ENCODE measurements at places on chromosomes 11 and 22.

DNA sequence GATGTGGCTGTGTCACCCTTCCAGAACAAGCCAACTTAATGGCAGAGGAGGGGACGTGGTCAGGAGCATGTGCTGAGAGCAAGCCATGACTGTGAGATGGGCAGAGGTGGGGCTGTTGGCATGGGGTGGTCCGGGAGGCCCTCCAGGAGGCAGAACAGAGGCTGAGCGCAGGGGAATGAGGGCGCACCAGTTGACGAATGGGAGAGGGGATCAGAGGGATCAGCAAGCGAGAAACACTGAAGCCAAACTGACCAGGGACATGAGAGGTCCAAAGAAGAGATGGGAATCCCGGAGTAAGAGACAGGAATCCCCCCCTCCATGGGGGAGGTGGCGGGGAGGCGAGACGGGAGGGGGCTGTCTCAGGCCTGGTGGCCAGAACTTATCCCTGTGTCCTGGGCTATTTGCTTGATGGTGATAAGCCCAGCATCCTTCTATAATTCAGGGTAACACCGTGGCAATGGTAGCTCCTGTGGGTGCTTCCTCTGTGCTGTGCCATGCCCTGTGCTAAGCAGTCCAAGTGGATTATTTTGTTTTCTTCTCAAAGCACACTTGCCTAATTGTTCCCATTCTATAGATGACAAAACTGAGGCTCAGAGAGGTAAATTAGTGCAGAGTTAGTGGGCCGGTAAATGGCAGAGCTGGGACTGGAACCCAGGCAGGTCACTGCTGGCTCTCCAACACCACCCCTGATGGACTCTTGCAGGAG, 83.4 kb upstream of the SHISAL1 start:
- peak; percentile 41 for DNase-seq

- DNase-seq, result no peak
Measured at GRCh38 chr11:90803831-90804230, 581.0 kb upstream of the CHORDC1 start.

GRCh38 chr11:119489087-119489486, 66.1 kb upstream of the THY1 start:
- peak; percentile 34 for DNase-seq

DNA sequence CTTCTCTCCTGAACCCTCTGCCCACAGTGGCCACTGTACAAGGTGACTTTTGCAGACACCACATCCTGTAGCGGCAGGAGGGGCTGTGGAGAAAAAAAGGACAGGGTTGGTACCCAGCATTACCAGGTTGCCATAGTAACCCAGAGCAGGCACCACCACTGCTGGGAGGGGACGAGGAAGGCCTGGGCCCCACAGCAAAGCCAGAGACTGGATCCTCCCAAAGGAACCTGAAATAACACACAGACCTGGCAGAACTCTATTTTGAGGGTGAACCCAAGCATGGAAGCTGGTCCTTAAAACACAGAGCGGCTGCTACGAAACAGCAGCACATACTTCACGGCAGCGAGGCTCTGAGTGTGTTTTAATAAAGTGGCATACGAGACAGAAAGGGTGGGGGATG, 380.6 kb downstream of the CTTN start:
- DNase-seq, result no peak

DNA sequence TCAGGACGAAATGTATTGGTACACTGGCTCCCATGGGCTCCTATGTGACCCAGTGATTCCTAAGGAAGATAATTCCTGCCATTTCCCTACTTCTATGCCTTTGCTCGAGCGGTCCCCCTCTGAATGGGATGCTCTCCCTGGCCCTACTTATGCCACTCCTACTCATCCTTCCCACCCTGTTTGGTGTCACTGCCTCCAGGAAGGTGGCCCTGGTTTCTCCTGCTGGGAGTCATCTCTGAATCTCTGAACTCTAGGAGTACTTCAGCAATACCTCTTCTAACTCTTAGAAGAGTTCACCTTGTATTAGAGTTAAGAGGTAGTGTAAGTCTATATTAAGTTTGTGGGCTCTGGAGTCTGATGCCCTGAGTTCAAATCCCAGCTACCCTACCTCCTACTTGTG, 35.5 kb upstream of the LRRC55 start:
- DNase-seq, result no peak

DNA sequence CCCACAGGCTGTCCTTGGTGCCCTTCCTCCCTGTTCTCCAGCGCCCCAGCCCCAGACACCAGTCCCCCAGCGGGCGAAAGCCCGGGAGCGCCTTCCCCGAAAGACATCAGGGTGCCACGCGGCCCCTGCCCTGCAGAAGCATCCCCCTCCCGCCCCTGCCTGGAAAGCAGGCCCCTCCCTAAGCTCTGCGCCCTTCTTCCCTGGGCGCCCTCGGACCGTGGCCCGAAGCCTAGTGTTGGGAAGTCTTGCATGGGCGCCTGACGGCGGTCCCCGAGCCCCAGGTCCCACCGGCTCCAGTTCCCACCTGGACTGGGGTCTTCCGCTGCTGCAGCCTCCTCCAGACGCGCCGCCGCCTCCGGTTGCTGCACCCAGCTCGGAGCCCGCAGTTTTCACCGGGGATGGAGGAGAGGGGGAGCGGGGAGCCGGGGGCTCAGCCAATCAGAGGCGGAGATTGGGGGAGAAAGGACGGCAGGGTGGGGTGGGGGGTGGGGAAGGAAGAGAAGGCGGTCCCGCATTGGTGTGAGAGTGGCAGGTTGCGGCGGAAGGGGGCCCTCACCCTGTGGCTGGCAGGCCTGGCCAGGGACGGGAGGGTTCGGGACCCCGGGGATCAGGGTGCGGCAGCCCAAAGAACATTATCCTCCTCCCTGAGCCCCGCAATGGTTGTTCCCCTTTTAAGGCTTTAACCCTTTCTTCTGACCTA, at the start of gene THY1:
THY1 (minus strand) TSS at position 364 of the 700 bp plus-strand sequence. CDS start 2,267 bp downstream, outside the sequence.
- peak; percentile 86 for DNase-seq

DNA sequence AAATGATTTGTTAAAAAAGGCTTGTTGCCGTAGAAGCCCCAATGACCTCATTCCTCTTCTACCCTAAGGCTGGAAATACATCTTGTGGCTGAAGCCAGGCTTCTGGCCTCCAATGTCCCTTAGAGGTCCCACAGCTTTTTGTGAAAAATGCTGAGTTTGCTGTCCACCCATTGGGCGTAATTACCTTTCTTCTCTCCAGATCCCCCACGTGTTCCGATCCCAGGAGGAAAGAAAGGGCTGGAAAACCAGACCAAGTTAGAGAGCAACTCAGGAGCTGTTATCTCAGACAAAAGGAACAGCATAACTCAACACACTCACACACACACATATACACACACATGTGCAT, 154.2 kb downstream of the MIAT start:
- DNase-seq, result no peak

DNA sequence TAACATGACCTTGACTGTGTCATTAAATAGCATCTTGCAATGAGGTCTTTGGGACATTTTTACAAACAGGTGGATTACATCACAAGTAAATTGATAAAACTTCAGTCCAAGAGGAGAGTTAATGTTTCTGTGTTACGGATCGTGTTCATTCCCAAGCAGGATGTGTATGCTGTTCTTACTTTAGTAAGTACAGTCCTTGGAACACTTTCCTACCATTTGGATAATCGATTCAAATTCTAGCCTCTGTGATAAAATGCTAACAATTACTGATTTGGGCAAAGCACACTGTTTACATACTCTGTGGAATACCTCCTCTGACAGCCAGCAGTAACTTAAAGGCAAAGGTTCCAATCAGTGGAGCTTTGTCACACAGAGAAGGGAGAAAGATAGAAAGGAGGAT, 351.7 kb downstream of the FAT3 start:
- no peak for DNase-seq

DNA sequence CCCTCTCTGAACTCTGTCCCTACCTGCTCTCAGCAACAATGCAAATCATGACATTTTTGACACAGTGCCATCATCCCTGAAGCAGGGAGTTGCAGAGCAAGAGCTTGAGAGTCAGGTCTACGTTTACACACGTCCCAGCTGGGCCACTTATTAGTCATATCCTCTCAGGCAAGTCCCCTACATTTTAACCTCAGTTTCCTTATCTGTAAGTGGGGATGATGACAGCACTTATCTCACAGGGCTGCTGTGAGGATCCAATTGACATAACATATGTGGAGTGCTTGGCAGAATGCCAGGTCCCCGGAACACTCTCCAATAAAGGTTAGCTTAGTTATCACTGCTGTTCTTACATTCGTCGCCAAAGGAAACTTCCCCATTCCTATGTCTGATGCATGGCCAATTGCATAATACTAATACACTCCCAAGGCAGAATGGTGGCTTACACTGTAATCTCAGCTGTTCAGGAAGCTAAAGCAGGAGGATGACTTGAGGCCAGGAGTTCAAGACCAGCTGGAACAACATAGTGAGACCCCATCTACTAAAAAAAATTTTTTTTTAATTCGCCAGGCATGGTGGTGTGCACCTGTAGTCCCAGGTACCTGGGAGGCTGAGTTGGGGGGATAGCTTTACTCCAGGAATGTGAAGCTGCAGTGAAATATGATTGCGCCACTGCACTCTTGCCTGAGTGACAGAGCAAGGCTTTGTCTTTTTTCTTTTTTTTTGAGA, 16.6 kb downstream of the ASCC2 start:
- DNase-seq, result no peak

- DNase-seq, result no peak
Measured at GRCh38 chr22:22717664-22718063, 73.2 kb downstream of the GGTLC2 start.

DNA sequence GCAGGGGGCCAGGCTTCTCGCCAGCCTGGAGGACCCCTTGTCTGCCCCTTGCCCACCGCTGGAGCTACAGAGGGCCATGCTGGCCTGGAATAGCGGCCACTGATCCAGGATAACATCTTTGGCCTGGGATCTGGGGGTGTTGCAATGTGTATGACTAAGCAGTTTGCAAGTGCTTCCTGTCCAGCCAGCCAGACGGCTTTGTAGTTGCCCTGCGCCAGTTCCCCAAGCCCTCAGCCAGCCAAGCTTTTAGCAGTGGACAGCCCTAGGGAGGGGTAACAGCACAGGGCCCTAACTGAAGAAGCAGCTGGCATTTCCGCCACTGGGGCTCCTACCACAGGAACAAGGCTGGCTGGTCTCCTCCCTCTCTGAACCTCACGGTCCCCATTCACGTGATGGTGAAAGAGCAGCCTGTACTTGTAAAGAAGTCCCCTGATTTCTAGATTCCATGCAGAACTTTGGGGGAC, 32.1 kb downstream of the UQCR10 start:
- DNase-seq, result no peak

GRCh38 chr11:128814856-128815705, 52.0 kb downstream of the KCNJ1 start:
- no peak for DNase-seq

DNA sequence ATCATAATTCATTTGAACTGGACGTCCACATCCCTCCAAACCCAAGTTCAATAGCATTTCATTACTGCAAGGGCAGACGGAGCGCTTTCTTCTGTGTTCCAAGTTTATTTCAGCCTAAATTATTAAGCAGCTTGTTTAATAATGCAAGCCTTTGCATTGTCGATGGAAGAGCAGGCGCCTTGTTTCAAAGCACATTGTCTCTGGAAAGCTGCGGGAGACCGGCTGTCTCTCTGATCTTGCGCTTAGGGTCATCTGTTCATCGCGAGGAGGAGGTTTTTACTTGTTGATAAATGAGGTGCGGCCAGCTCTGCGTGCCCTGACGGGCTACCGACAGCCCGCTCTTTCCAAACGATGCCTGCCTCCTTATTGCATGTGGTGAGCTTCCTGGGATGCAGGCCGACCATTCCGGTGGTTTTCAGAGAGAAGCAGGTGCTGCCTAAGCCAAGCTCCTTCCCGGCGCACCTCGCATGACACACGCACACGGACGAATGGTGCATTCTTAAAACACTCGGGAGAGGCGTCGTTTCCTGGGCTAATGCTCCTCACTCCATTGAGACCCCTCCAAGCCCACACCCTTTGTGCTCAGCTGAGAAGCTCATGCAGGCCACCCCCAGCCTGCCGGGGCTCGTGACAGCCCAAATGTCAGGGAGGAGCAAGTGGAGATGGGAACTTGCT, 456.9 kb downstream of the BRD1 start:
- no peak for DNase-seq

- DNase-seq, result no peak
Measured at GRCh38 chr22:39181356-39181755, 28.9 kb upstream of the CBX7 start.

DNA sequence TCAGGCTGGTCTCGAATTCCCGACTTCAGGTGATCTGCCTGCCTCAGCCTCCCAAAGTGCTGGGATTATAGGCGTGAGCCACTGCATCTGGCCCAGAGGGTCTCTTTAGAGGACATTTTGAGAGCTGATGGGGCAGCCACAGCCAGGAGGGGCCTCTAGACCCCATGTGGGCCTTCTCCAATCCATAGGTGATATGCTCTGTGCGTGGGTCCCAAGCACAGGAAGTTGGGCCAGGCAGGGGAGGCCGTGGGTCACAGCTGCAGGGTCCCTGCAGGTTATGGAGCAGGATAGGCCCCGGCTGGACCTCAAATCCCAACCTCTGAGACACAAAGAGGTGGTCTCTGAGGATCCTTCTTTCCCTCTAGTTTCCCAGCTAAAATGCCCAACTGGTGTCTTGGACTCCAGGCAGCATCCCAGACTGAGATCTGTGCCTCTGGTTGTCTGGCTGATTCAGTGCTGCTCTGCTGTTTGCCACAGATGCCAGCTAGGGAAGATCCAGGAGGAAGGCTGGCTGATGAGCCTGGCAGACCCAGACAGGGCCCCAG, 1.5 kb downstream of the LRRC75B start:
- no peak for DNase-seq

DNA sequence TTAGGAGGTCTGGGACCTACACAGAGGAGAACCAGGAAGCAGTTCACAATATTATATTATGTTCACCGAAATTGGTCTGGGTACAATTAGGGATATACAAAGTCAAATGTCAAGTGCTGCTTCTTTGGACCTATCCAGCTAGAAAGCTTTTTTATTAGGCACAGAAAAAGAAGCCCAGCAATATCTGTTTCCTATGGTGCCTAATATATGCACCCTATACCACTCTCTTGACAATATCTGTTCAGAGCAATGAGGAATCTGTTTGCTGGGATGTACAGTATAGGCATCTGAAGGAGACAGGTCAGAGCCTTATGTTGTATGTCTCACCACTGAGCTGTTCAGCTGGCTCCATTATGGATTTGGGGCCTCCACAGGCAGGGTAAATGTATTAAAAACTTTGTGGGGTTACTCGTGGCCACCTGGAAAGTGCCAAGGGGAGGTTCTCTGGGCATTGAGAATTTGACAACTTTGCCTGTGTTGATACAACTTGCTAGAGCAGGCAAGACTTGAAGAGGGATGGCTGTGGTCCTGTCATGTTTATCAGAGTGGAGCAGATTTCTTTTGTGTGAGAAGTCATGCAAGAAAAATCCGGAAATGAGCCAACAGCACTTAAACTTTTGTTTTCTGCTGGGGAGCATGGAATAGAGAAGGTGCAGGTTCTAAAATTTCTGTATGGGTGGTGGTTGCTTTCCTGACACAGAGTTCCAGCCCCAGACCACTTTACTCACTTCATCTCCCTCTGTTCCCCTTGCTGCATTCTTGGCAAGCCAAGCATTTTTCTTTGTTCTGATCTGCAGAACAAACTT, 10.1 kb downstream of the STIM1 start:
- no peak for DNase-seq

- no peak for DNase-seq
Measured at GRCh38 chr22:24553597-24554312, 1.2 kb downstream of the GUCD1 start.

GRCh38 chr11:132790971-132791370, 741.3 kb downstream of the OPCML start:
- no peak for DNase-seq
